Fibroblast of pulmonary artery (primary cell): ENCODE measurements at places on chromosomes 6 and 20.
A peak's percentile ranks its signal among the peaks of the same experiment; 100 is the strongest.

DNA sequence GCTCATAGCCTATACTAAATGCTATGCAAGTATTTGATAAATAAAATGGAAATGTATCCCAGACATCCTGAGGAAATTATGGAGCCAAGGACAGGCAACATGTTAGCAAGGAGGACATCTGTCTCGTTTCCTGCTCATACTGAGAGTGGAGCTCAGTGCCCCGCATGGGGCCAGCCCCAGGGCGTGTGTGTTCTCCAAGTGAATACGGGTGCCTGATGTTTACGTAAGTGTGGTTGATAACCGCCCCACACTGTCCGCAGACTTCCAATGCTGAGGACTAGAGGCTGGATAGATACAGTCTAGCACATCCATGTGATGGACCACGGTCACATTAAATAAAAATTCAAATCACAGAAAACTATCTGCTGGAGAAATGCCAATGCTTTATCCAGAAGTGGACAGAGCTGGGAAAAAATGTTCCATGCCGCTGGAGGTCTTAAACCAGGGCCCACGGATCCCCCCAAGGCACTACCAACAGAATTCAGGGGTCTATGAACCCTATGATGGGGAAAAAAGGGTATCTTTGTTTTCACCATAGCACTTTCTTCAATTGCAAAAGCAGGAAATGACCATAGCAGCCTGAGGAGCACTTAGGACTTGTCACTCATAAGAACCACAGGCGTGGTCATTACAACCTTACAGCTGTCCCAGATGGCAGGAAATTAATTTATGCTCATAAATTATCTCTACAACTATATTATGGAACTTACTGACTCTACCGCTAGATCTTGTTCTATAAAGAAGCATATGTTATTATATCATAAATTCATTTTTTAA is 24.9 kb downstream of the TGM2 start:
- no peak for DNase-seq

- DNase-seq, result peak; percentile 51
These were observed 41.1 kb upstream of the OSTM1 start for GRCh38 chr6:108115598-108116058.

GRCh38 chr20:6864740-6865139 is 97.3 kb downstream of the BMP2 start:
- DNase-seq, result no peak

GRCh38 chr6:16832043-16832567 is 70.8 kb upstream of the ATXN1 start:
- no peak for DNase-seq

GRCh38 chr6:16406966-16407365 is 168.6 kb downstream of the GMPR start:
- no peak for DNase-seq

- no peak for DNase-seq
These were observed 134.7 kb downstream of the FAM83B start for GRCh38 chr6:54981276-54981609.

GRCh38 chr20:62816031-62816883 is 593 bp upstream of the COL9A3 start:
- DNase-seq, result no peak

- no peak for DNase-seq
These were observed 49.4 kb downstream of the PYGB start for GRCh38 chr20:25297141-25297905.

DNA sequence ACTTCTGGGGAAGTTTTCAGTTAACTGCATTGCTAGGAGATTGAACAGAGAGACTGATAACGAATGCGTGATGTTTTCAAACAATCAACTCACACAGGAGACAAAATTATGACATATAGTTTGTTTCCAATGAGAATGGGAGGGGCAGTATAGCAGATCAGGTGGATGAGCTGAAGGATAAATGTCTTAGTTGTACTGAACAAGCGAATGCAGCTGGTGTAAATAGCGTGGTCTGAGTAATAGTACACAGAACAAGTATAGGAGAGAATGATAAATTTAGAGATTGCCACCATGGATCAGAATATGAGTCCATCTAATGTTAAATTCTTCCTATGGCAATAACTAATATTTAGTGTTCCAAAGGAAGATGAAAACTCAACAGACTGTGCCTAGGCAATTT is 858.6 kb downstream of the EYS start:
- no peak for DNase-seq

DNA sequence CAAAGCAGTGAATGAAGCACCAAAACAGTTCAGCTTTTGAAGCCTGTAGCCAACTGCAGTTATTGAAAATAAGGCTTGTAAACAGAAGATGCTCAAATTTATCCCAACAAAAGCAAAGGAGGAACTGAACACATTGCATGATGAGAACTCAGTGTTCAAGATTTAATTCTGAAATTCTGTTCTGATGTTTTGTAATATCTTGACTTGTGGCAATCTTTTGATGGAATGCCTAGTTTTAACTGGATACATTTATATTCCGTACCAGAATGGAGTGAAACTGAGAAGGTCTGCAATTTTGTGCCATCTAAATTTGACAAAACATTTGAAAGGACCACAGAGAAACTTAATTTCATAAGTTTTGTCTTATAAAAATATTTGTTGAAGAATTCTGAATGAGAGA is 17.5 kb downstream of the FYN start:
- no peak for DNase-seq

GRCh38 chr6:166626177-166627032 is 646 bp downstream of the RPS6KA2 start:
- peak; percentile 51 for DNase-seq

GRCh38 chr6:24935366-24936152 is at the start of gene RIPOR2:
TSS of gene RIPOR2 (minus strand) at chr6:24935960. CDS start at chr6:24935898, 62 bp downstream.
- DNase-seq, result no peak

DNA sequence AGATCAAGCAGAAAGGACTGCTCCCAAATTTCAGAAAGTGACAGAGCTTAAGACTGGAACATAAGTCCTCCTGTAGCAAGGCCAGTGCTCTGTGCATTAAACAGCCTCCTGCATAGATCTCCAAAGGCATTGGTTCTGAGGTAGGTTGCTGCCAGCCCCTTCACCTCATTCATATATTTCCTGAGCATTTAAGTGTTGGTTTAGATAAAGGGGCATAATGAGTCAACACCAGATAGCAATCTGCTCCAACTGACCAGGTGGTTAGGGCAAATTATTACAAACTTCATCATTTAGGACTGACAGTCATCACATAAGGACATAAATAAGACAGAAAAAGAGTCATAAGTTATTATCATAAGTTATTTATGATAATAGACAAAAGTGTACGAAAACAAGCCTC is 10.7 kb downstream of the PTPRK start:
- DNase-seq, result no peak

DNA sequence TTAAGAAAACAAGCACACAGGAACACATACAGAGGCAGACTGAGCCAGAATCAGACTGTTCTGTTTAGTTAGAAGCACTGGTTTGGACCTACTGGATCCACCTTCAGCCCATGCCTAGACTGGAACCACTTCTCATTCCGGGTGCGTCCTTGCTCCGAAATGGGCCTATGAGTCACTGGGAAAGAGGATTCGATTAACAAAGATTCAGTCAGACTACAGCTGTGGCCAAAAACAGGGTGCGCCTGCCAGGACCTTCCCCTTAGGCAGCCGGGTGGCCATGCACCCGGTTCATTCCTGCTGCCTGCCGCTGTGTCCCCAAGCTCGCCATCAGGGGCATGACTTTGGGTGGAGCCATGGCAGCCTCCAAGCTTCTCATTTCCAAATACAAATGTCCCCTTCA is 14.5 kb upstream of the KCNK5 start:
- no peak for DNase-seq

DNA sequence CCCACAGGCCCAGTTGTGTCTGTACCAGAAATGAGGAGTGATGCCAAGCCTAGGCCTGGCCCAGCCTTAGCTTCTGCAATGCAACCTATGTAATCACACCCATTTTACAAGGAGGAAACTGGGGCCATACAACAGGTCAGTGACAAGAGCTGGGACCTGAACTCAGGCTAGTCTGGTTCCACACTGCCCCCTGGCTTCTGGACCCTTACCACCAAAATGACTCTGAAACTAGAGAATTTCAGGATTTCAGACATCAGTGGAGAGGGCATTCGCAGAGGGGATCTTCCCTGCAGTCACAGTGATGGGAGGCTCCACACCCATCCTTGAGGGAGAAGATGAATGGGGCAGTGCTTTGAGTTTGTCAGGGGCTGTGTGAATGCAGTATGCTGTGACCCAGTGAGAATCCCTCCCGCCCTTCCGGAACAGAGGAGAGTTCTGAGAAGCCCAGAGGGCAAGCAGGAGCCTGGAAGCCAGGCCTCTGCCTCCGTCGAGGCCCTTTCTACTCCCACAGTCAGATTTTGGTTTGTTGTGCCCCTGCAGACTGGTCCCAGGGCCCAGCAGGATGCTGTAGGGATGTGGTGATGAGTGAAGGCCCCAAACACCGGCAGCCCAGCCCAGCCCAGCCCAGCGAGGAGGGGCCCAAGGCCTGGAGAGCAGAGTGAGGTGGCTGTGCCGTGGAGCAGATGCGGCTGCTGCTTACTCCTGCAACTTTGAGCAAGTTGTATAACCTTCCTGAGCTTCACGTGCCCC is 48.1 kb upstream of the MYL9 start:
- no peak for DNase-seq

- DNase-seq, result no peak
These were observed 35.7 kb upstream of the POPDC3 start for GRCh38 chr6:105215506-105215905.

GRCh38 chr6:41724228-41724580 is 11.2 kb downstream of the TFEB start:
- DNase-seq, result no peak

GRCh38 chr20:6679086-6679485 is 88.4 kb upstream of the BMP2 start:
- no peak for DNase-seq

DNA sequence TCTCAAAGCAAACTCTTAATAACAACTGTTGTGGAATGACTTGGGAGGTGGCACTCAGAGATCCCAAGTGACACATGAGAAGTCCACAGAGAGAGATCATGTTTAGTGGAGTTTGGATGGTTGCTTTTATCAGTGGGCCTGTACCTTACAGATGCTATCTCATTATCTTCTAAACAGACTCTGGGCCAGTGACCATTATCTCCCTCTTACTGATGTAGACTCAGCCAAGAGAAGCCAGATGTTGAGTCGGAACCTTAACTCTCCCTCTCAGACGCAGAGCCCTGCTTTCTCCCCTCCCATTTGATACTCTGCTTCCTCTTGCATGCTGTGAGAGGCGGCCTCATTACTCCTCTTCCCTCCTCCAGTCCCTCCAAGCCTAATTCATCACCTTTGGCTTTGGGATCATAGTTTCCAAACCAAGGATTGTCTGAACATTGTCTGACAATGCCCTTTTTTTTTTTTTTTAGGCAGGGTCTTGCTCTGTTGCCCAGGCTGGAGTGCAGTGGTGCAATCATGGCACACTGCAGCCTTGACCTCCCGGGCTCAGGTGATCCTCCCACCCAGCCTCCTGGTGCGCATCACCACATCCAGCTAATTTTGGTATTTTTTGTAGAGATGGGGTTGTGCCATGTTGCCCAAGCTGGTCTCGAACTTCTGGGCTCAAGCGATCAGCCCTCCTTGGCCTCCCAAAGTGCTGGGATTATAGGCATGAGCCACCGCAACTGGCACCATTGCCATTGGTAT is 4.5 kb upstream of the DDR1 start:
- no peak for DNase-seq

- no peak for DNase-seq
These were observed 77.8 kb downstream of the COL9A1 start for GRCh38 chr6:70225055-70225454.

DNA sequence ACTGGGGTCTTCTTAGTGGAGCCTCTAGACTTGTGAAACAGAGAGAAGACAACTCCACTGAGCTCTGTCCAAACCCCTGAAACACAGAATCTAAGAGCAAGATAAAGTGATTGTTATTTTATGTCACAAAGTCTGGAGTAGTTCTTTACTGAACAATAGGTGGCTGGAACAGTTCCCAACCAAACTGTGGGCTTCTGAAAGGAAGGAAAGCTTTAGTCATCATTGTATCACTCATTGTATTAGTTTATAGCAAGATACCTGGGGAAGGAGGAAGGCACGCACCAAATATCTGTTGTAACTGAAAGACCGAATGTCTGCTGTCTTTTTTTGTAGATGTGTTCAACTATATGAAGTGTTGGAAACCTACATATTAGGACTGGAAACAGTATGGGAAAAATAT is 284.9 kb upstream of the TBX18 start:
- DNase-seq, result peak; percentile 81

- no peak for DNase-seq
These were observed 2.7 kb downstream of the GFRA4 start for GRCh38 chr20:3660262-3661059.

DNA sequence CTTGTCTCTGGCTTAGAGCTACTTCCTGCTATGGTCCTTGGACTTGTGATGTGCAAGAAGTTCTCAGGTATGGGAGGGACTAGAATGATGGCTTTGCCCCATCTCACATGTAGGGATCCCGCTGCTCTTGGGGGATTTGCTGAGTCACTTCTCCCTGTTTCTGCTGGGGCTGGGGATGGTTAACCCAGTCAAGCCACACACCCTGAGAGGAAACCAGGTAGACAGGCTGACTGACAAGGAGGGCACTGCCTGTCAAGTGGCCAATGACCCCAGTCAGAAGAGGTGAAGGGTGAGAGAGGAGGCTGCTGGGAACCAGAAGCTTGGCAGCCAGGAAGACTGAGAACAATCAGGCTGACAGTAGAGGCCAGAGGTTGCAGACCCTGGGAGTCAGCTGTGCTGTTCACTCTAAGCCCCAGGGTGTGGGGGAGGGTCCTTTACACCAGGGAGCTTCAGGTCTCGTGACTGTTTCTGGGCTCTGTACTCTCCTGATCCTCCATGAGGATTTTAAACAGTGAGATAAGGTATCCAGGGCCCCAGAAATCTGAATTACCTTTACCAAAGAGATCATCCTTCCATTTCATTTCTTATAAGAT is 34.6 kb downstream of the HLA-F start:
- no peak for DNase-seq

DNA sequence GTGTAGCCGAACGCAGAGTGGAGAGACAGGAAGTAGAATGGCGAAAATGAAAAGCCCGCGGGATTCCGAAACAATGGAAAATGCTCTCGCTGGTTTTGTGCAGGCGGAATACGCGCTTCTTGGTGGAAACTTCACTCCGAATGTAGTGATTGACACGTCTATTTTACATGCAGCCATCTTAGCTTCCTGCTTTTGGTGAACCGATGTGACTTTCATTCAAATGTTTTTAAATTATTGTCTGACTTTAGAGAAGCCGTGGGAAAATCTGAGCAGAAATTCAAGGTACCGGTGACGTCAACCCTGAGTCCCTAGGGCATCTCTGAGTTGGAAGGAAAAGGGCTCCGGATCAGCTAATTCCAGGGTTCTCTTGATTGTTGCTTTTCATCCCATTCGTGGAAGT is 11.4 kb downstream of the GPX5 start:
- peak; percentile 39 for DNase-seq

- DNase-seq, result no peak
These were observed 470.9 kb downstream of the TFAP2A start for GRCh38 chr6:9943986-9944385.
